ENCODE measurements at places on chromosomes 3 and 15.

- DNase-seq, result no peak
Measured at GRCh38 chr15:70348581-70349344, 251.0 kb upstream of the TLE3 start.

DNA sequence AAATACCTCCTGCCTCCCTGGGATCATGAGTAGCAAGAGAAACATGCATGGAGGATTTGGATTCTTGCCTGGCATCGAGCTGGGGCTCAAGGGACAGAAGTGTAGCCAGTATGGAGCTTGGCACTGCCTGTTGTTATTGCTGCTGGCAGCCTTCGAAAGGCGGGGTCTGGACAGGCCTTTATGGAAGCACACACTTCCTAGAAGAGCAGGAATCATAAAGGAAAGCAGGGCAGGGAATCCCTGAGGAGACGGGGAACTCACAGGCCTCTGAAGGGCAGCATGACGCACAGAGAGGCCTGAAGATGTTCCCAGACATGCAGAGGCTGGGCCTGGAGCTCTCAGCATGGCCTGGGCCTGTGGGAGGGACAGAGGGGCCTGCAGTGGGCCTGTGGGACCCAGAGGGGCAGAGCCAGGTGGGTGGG, 18.6 kb upstream of the SLC41A3 start:
- DNase-seq, result no peak

DNA sequence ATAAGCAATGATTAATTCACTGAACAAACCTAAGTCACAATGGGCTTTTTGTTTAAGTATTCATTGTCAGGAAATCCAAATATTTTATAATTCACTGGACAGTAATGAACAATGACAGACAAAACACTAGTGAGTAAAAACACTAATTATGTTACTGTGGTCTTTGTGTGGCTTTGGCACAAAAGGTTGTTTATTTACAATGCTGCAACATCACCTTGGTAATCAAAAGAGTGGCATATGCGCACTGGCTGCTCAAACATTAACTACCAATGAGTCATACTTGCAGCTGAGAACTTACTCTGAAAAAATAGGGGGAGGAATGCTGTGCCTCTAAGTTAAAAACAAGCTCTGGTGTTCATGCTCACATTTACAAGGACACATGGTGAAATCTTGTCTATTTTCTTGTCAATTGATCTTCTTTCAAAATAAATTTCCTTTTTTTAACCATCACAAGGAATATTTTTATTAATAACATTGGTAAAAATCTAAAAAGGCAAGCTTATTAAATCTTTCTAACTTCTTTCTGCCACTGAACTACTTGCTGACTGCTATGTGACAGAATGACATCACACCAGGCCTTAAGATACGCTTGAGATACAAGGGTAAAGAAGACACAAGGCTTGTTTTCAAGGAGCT, 85.2 kb upstream of the PPIB start:
- no peak for DNase-seq

GRCh38 chr3:78951342-78951945, 816.4 kb downstream of the ROBO1 start:
- DNase-seq, result no peak

- no peak for DNase-seq
Measured at GRCh38 chr3:30604093-30604492, 2.3 kb upstream of the TGFBR2 start.

Data from activated CD4-positive, alpha-beta T cell treated with anti-CD3 and anti-CD28 coated beads, Interleukin-2, amount 50 U/mL, for 4 hours (primary cell).